ENCODE measurements at places on chromosomes 11 and 22. TPM values are rescaled to one million over a fixed set of nuclear protein-coding genes. Genes with fewer than 3 reads are reported as not detected.

The DNAJC24 gene
- total RNA-seq: 13.4 TPM

The MIAT gene
- total RNA-seq: 1.5 TPM

The TRIM51 gene
- not detected for total RNA-seq

The CASP5 gene
- not detected for total RNA-seq

The RBFOX2 gene
- total RNA-seq: 69.3 TPM

The KMT5B gene
- total RNA-seq: 47.6 TPM

The MYO7A gene
- total RNA-seq: 148 TPM

The RFPL2 gene
- not detected for total RNA-seq

DNA sequence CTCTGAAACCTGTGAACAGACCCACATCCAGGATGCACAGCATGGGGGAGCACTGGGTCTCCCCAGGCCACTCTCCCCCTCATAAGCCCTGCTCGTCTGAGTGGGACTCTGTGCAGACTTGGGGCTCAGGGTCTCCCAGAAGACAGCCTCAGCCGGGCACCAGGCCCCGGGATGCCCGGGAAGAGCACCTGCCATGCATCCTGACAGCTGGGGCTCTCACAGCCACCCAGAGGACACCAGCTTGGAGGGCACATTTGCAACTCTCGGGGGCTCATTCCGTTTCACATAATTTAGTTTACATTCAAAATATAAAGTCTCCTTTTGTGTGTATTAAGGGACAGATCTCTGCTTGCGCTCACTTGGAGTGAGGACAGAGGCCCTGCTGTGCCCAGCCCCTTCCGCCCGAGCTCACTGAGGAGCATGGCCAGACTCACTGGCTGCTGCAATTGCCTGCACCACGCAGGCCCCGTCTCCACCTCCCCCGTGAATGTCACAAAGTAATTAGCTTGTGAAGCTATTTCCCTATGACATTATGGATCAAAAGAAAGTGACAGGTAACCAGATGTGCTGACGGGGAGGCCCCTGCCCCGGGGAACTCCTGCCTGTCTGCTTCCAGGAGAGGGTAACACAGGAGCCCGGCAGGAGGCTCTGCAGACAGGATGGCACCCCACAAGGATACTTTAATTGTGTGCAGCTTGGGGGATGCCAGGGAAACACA is 275.6 kb downstream of the BRD1 start:
- DNase-seq: no peak

DNA sequence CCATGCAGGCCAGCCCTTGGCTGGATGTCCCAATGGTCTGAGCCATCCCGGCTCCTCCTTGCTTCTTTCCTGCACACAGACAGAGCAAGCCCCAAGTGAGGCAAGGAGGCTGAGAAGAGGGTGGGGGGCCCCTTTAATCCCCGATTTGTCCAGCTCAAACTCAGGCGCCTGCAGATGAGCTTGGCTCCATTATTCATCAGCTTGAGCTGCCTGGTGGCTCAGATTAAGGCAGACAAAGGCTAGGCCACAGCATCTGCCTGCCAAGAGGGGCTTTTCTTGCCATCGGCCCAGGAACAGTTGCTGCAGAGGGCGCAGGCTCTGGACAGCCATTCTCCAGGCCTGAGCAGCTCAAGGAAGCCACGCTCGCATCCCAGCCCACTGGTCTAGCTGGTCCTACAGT is 35.4 kb downstream of the LMO1 start:
- no peak for DNase-seq

DNA sequence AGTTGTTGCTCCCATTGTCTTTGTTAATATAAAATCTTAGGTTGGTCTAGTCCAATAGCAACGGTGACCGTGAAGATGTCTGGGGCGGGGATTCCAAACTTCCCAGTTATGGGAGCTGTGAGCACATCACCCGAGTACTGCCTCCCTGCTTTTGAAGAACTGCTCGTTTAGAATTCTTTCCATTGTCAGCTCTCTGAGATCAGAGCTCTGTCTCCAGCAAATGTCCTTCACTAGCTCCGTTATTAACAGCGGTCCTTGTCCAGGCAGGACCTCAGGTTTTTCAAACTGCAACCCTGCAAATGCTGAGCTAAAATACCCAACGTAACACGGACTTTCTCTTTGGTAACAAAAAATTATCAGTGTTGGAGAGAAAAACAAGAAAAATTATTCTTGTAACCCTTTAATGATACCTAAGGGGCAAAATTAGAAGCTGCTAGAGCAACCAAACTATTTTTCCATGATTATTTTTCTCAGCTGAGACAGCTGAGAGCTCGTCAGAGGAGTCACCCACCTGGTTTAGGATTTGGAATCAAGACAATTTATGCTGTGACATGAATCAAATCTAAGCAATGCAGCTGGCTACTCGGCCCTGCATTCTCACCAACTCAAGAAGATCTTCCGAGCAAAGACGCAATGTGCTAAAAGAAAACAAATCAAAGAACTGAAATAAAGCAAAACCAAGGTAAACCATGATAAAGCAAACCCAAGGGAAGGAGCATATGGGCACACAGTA is 15.1 kb upstream of the EFCAB6 start:
- no peak for DNase-seq

DNA sequence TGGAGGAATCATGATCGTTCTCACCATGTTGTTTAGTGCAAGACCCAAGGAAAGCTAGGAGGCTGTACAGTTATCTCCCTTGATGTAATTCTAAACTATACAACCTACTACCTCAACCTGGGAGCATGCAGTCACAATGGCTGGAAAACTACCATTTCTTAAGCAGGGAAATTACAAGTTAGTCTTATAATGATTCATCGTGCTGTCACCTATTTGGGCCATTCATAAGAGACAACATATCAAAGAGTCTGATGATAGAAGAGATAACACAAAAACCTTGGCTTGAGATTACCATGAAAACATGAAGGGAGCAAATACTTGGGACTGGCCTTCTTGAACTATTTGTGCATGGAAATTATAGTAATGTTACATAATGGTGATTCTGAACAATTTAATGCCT is 30.5 kb upstream of the BLID start:
- no peak for DNase-seq

GRCh38 chr11:105070306-105070705 is 25.2 kb upstream of the CARD16 start:
- no peak for DNase-seq

GRCh38 chr11:19253817-19254216 is 13.1 kb upstream of the E2F8 start:
- DNase-seq: no peak

DNA sequence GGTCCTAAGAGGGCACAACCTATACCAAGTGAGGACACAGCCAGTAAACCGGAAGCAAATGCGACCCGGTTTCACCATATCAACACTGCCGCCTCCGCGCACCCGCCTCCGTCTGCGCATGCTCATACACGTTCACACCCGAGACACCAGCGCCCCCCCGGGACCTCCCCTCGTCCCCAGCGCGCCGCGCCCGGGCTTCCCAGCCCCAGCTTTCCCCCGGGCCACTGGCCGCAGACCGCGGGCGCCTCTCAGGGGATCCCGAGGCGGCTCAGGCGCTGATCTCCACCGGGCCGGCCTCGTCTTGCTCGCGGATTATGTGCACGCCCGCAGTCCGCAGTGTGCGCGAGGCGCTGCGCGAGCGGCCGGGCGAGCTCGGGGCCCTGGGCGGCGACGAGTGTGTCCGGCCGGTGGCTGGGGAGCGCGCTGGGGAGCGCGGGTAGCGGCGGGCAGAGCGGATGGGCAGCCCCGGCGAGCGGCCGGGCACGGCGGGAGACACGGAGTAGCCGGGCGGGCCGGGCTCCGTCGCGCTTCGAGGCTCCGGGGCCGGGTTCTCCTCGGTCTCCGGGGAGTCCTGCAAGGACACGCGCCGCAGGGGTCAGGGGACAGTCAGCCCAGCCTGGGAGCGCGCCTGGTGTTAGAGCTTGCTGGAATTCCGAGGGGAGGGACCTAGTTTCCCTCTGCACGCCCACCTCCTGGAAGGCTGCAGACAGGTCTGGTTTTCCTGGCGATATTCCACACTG is 2.0 kb downstream of the HEPN1 start:
- peak; percentile 80 for DNase-seq

- no peak for DNase-seq
These were observed 270.4 kb downstream of the MIAT start for GRCh38 chr22:26927821-26928220.

GRCh38 chr11:101862391-101863233 is 52.2 kb upstream of the CEP126 start:
- DNase-seq: peak; percentile 24

GRCh38 chr11:110380836-110381622 is 48.7 kb upstream of the FDX1 start:
- DNase-seq: no peak

GRCh38 chr22:46953968-46954765 is 191.7 kb downstream of the TBC1D22A start:
- DNase-seq: no peak

GRCh38 chr11:90803366-90803765 is 580.5 kb upstream of the CHORDC1 start:
- DNase-seq: no peak

- no peak for DNase-seq
These were observed 572.9 kb upstream of the CHORDC1 start for GRCh38 chr11:90795746-90796145.

DNA sequence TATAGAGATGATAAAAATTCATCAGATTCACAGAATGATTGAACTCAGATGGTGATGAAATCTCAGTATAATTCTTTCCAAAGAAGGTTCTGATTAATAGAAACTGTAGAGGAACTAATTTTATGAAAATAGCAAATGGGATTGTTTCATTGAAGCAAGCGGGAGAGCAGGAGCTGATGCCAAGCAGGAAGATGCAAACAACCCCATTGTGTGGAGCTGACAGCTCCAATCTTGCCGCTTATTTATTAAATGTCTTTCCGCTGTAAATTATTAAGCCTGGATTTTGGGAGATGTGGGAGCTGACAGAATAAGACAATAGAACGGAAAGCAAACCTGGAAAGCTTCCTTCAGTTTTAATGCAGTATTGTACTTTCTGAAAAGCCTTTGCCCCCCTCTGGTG is 6.0 kb upstream of the TMEM218 start:
- DNase-seq: no peak

DNA sequence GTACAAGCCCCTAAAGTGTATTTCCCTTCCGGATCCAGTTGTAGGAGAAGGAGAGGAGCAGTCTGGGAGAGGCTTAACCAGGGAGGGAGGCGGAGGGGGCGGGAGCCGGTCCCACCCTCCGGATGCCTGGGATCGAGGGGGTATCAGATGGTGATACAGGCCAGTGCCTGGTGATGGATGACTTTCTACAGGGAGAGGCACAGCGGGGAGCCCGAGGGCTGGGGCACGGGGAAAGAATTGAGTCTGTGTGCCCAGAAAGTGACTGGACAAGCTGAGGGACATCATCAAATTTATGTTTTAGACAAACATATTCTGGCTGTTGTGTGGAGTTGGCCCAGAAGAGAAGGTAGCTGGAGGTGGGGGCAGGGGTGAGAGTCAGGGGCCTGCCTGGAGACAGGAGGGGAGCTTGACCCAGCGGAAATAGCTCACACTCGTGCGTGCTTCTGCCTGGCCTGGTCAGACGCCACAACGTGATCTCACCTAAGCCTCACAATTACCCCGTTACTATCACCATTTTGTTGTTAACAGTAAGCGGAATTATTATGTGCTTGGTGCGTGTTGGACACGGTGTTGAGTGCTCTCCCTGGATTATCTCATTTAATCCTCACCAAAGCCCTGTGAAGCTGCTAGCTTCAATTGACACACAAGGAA is 42.4 kb downstream of the AMPD3 start:
- peak; percentile 43 for DNase-seq

GRCh38 chr11:18012122-18012905 is 533 bp downstream of the SERGEF start:
- DNase-seq: peak; percentile 33

DNA sequence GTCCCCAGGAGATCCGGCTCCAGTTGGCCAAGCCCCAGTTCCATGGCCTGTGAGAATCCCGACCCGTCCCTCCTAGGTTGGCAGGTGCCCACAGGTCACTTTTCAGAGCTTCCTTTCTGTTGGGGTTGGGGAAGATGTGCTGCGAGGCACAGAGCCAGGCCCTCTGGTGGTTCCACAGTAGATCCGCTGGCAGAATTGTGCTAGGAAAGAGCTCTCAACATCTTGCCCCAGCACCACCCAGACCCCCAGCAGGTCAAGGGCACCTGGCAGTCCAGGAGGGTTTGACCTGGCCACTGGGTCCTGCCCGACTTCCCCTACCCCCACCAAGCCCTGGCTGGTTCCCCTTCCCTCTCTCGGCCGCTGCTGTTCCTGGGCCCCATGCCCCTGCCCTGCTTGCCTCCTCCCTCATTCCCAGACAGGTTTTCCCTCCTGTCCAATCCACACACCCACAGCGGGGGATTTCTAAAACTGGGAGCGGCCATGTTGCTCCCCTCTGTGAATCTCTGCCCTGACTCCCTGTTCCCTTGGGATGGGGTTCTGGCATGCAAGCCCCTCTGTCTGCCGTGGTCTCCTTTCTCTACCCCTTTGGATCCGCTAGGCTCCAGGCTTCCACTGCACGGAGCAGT is 26.2 kb upstream of the GCAT start:
- peak; percentile 67 for DNase-seq

DNA sequence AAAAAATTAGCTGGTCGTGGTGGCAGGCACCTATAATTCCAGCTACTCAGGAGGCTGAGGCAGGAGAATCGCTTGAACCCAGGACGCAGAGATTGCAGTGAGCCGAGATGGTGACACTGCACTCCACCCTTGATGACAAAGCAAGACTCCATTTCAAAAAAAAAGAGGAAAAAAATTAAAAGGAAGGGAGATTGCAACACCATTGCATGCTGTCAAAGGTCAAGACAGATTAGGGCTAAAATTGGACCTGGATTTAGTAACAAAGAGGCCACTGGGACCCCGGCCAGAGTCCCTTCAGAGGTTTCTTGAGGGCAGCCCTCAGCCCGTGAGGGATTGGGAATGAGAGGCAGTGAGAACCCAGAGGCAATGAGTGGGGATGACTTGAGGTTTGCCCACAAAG is 8.2 kb upstream of the MAFF start:
- DNase-seq: peak; percentile 88

- no peak for DNase-seq
These were observed 99.6 kb upstream of the RTL6 start for GRCh38 chr22:44597616-44598015.

DNA sequence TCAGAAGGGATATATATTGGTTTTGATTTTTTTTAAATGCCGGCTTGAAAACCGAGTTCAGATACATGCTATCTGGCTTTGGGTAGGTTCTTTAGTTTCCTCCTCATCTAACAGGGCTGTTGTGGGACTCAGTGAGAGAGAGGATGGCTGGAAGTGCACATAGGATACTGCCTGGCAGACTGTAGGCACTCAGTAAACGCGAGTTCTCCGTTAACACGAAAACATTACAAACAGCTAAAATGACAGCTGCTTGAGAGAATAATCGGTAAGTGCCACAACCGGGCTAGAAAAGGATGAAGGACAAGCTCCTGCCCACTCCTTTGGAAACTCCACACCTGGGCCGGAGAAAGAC is 369 bp downstream of the XRRA1 start:
- DNase-seq: no peak

GRCh38 chr22:20550057-20550817 is 42.8 kb downstream of the MED15 start:
- no peak for DNase-seq

- no peak for DNase-seq
These were observed 24.7 kb downstream of the TBCEL start for GRCh38 chr11:121048464-121049233.
